ENCODE measurements at places on chromosomes 4 and X. TPM values are rescaled to one million over a fixed set of nuclear protein-coding genes. Genes with fewer than 3 reads are reported as not detected.
A peak's percentile ranks its signal among the peaks of the same experiment; 100 is the strongest.

DNA sequence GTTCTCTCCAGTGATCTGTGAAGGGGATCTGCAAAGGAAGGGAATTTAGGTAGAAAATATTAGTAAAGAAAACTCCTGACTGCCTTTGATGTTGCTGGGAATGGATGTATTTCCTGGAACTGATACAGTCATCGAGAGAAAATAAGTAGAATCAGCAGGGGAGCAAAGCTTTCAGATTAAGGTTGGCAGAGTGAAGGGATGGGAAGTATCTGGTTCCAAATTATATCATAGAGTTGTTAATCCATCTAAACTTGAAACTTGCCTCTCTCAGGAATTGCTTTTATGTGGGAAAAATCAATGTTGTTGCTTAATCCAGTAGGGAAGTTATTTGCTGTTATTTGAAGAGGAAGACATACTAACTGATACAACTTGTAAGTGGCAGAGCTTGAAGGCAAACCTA, 19.3 kb downstream of the EPHA5 start:
- DNase-seq, result no peak
- no peaks in the 10 kb centered on the region for H3K27me3 ChIP-seq
- H3K4me1 ChIP-seq, result no peaks in the 10 kb centered on the region
- H3K4me3 ChIP-seq, result no peak overlapping the region

DNA sequence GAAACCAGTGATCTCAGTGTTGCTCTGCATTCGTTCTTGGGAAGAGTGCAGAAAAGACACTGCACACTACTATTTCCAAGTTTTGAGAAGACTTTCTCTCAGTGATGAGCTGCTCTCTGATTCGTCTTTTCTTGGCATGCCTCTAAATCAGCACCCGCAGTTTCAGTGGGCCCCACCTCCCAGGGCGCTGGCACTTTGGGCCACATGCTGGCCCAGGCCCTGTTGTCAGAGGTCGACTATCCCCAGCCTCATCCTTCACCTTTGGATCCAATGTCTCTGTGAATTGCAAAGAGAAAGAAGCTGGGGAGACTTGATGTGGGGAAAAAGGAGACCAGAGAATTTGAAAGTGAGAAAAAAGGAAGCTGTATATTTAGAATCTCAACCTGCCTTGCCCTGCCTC, 644.1 kb upstream of the PITX2 start:
- H3K4me1 ChIP-seq, result no peaks in the 10 kb centered on the region
- no peaks in the 10 kb centered on the region for H3K36me3 ChIP-seq
- no peak for DNase-seq
- H3K27ac ChIP-seq, result no peak overlapping the region

GRCh38 chrX:3461397-3462165, 115.1 kb upstream of the MXRA5 start:
- no peaks in the 10 kb centered on the region for H3K27me3 ChIP-seq
- H3K27ac ChIP-seq, result no peak overlapping the region
- no peak for DNase-seq
- no peaks in the 10 kb centered on the region for H3K36me3 ChIP-seq

- H3K4me3 ChIP-seq, result no peak overlapping the region
- no peaks in the 10 kb centered on the region for H3K36me3 ChIP-seq
- H3K27me3 ChIP-seq, result no peaks in the 10 kb centered on the region
- H3K27ac ChIP-seq, result no peak overlapping the region
- peaks cover 11% of the 10 kb centered on the region for H3K4me1 ChIP-seq
These were observed 155.5 kb downstream of the INPP4B start for GRCh38 chr4:142690406-142691163.

- no peaks in the 10 kb centered on the region for H3K27me3 ChIP-seq
- no peak overlapping the region for H3K4me3 ChIP-seq
- no peak overlapping the region for H3K27ac ChIP-seq
- no peaks in the 10 kb centered on the region for H3K4me1 ChIP-seq
- H3K36me3 ChIP-seq, result no peaks in the 10 kb centered on the region
These were observed 38.0 kb downstream of the PCGF3 start for GRCh38 chr4:743463-744211.

DNA sequence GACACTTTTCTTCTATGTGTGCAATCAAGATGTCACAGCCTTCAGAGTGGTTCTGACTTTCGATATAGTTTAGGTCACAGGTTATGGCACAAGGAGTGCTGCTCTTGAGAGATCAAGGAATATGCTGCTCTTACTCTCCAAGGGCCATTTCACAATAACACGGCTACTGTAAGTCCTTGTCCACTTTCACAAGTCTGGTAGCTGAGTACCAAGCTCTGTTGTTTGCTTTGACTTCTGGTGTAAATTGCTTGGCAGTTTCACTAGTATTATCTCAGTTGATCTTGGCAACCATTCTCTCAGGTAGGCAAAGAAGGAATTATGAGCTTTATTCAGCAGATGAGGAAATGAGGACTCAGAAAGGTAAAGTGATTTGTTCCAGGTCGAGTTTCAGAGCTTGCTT, 35.4 kb upstream of the SPANXB1 start:
- no peak overlapping the region for H3K27ac ChIP-seq
- no peak overlapping the region for H3K4me3 ChIP-seq
- no peaks in the 10 kb centered on the region for H3K4me1 ChIP-seq
- no peak for DNase-seq

DNA sequence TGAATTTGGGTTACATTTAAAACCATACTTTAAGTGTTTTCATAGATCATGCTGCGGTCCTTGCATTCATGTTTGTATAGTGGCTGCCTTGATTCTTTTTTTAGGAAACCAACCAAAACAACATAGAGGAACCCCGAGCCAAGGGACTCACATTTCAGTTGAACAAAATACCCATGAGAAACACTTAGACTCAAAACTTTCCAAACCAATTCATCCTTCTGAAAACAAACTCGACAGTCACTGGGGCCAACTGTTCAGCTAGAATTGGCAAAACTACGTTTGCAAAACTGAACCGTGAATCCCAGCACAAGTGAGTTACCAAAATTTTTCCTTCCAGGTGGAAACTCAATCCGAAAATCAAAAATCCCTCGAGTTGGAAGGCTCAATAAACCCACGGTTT, 1.4 kb downstream of the ADGRA3 start:
- peak overlapping the region; percentile 84 for H3K4me3 ChIP-seq
- H3K27ac ChIP-seq, result peak overlapping the region; percentile 89
- no peaks in the 10 kb centered on the region for H3K36me3 ChIP-seq
- H3K4me1 ChIP-seq, result peaks cover 8% of the 10 kb centered on the region
- peaks cover 5% of the 10 kb centered on the region for H3K27me3 ChIP-seq

GRCh38 chrX:128165884-128166408, 113.7 kb upstream of the ACTRT1 start:
- no peak for DNase-seq
- no peaks in the 10 kb centered on the region for H3K36me3 ChIP-seq
- no peaks in the 10 kb centered on the region for H3K4me1 ChIP-seq
- no peaks in the 10 kb centered on the region for H3K27me3 ChIP-seq

- H3K36me3 ChIP-seq, result no peaks in the 10 kb centered on the region
- H3K4me1 ChIP-seq, result peaks cover 9% of the 10 kb centered on the region
- H3K4me3 ChIP-seq, result no peak overlapping the region
These were observed 45.7 kb downstream of the C4orf50 start for GRCh38 chr4:5972571-5972970.

DNA sequence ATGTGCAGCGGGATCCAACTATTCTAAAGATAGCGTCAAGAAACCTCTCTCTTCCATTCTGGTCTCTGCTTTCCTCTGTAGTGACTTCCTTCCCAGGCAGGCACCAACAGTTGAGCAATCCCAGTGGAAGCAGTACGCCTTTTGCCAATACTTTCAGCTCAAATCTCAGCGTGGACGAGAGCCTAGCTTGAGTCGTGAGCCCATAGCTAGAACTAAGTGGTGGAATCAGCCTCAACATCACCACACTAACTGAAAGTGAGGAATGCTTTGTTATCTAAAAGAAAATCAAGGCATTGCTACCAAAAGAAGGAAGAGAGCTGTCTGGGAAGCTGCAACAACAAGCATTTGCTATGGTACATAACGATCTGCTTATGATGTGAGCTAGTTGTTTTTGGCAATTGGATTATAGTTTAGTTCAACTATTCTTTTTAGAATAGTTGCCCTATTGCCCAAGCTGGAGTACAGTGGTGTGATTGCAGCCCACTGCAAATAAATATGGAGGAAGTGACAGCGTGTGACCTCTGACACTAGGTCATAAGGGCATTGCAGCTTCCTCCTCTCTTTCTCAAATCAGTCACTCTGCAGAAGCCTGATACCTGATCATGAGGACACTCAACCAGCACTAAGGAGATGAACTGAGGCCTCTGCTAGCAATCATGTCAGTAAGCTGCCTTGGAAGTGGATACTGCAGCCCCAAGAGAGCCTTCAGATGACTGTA, 24.7 kb upstream of the FRYL start:
- no peak for DNase-seq
- H3K4me3 ChIP-seq, result no peak overlapping the region
- no peaks in the 10 kb centered on the region for H3K4me1 ChIP-seq
- H3K27ac ChIP-seq, result no peak overlapping the region
- no peaks in the 10 kb centered on the region for H3K36me3 ChIP-seq

DNA sequence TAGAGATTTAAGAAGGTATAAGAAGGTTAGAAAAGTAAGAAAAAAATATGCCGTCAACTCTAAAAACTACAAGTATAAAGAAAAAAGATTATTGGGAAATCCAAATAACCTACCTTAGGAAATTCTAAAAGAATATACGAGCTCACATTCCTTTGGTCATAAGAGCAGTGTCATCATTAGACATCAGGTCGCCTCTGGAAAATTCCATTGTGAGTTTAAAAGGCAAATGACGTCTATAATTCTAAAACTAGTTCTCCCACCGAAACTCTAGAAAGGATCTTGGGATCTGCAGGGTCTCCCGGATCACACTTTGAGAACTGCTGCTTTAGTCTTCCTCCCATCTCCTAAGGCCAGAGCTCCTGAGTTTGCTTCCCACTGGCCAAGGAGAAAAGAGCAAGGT, 518 bp upstream of the SAT1 start:
- H3K27me3 ChIP-seq, result no peaks in the 10 kb centered on the region
- H3K27ac ChIP-seq, result no peak overlapping the region
- H3K36me3 ChIP-seq, result no peaks in the 10 kb centered on the region
- H3K4me1 ChIP-seq, result peaks cover 6% of the 10 kb centered on the region
- peak overlapping the region; percentile 86 for H3K4me3 ChIP-seq

The P2RY10 gene
- not detected for total RNA-seq

The TCEAL5 gene
- 0.12 TPM for total RNA-seq

The PTPN13 gene
- total RNA-seq, result 183 TPM

The TLR6 gene
- total RNA-seq, result 0.07 TPM

The AMTN gene
- not detected for total RNA-seq
